ENCODE measurements at places on chromosomes 12 and 14. TPM values are rescaled to one million over a fixed set of nuclear protein-coding genes. Genes with fewer than 3 reads are reported as not detected.

The PTPRR gene
- 3.2 TPM for total RNA-seq

The CISTR gene
- total RNA-seq, result not detected

The PLXNC1 gene
- 0.09 TPM for total RNA-seq

The PRH2 gene
- total RNA-seq, result not detected

The CLEC1B gene
- not detected for total RNA-seq

The UBC gene
- 2,421 TPM for total RNA-seq

The NPAS3 gene
- total RNA-seq, result 0.09 TPM

The HOTAIR gene
- total RNA-seq, result not detected

The SRP54 gene
- total RNA-seq, result 70.7 TPM

The BDKRB1 gene
- total RNA-seq, result not detected

The MSI1 gene
- total RNA-seq, result not detected

The ANKS1B gene
- total RNA-seq, result 0.09 TPM

The VRTN gene
- not detected for total RNA-seq

The LHX5 gene
- not detected for total RNA-seq

The TMEM63C gene
- total RNA-seq, result 0.72 TPM

The KLRC3 gene
- not detected for total RNA-seq

The GPR68 gene
- 1.3 TPM for total RNA-seq

The DACT1 gene
- total RNA-seq, result 0.18 TPM

The AKT1 gene
- total RNA-seq, result 220 TPM

The ZNF891 gene
- 0.54 TPM for total RNA-seq

The GPRC5D gene
- total RNA-seq, result not detected

The SMOC1 gene
- total RNA-seq, result under 0.01 TPM

The TPPP2 gene
- total RNA-seq, result not detected

The FRMD6 gene
- total RNA-seq, result 241 TPM

The ABCC9 gene
- 0.19 TPM for total RNA-seq

The IFI27 gene
- 168 TPM for total RNA-seq

Data from endothelial cell of coronary artery (primary cell).